T-helper 17 cell (primary cell): ENCODE measurements at places on chromosomes 4 and X. TPM values are rescaled to one million over a fixed set of nuclear protein-coding genes. Genes with fewer than 3 reads are reported as not detected.

The HSFX2 gene
- total RNA-seq: not detected

The ARR3 gene
- total RNA-seq: not detected

The CSAG1 gene
- not detected for total RNA-seq

The FAM9B gene
- total RNA-seq: not detected

The CTAG1A gene
- not detected for total RNA-seq

The CCKAR gene
- total RNA-seq: not detected

The SRPK3 gene
- total RNA-seq: not detected

The PABPC5 gene
- total RNA-seq: not detected

The SLC49A3 gene
- total RNA-seq: 1.1 TPM

The RAB41 gene
- total RNA-seq: not detected

The SOWAHD gene
- not detected for total RNA-seq
